ENCODE measurements at places on chromosomes 5 and 9. TPM values are rescaled to one million over a fixed set of nuclear protein-coding genes. Genes with fewer than 3 reads are reported as not detected.

- DNase-seq, result no peak
These were observed 295.2 kb downstream of the BRINP1 start for GRCh38 chr9:119074017-119074416.

- DNase-seq, result no peak
These were observed 625 bp downstream of the EXOSC2 start for GRCh38 chr9:130694205-130694604.

- no peak for DNase-seq
These were observed 485 bp upstream of the HABP4 start for GRCh38 chr9:96449523-96449844.

- DNase-seq, result no peak
These were observed 567.4 kb downstream of the PRR16 start for GRCh38 chr5:121031491-121031890.

DNA sequence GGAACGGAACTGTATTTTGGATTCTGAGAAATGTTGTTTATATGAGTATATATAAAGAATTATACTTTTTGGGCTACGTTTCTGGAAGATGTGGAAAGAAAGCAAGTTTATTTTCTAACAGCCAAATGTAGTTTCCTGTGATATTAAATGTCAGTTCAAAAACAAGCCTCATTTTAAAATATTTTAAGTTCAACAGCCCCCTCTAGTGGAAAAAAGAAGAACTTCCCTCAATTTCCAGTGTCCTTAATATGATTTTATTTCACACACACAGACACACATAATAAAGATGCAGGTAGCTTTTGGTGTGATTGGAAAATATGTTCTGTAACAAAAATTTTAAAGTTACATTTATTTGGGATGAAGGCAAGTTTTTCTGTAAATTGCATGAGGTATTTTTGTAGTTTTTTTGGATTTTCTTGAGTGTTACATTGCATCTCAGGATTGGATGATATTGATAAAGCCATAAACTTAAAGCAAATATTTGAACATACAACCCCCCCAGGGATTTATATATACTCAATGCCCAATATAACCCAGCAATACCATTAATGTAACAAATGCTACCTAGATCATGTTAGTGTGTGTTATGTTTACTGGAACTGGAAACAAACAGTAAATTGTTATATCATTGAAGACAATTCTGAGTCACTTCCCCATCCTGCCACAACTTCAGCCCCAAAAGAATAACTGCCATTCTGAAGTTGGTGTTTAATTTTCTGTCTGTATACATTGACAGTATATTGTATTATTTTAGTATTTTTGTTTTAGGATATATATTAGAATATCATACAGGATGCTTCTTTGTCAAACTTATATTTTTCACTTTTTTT is 54.0 kb downstream of the CCDC171 start:
- DNase-seq, result no peak

DNA sequence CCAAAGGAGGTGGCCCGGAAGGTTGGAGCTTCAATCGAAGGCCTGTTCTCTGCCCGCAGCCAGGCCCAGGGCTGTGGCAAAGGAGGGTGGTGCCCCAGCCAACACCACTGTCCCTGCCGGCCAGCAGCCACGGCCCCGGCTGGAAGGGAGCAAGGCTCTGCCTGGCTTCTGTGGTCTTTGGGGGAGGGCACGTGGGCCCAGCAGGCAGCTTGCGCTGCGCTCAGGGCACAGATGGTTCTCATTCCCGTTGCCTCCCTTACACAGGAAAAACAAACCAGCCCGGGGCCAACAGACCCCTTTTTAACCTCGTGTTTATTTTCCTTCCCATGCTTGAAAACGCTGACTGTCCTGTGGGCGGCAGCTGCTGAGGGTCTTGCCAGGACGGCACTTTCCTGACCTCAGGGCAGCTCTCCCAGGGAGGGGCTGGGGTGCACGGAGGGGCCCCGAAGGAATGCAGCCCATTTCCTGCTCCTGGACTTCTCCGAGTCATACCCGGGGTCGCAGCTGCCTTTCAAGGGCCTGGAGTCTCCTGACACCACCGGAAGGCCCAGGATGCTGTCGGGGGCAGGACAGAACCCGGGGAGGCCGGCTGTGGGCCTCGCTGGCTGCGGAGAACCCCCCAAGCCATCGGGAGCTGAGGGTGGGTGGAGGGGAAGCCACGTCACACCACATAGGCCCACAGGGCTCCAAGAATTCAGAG is 1.1 kb upstream of the GPSM1 start:
- no peak for DNase-seq

DNA sequence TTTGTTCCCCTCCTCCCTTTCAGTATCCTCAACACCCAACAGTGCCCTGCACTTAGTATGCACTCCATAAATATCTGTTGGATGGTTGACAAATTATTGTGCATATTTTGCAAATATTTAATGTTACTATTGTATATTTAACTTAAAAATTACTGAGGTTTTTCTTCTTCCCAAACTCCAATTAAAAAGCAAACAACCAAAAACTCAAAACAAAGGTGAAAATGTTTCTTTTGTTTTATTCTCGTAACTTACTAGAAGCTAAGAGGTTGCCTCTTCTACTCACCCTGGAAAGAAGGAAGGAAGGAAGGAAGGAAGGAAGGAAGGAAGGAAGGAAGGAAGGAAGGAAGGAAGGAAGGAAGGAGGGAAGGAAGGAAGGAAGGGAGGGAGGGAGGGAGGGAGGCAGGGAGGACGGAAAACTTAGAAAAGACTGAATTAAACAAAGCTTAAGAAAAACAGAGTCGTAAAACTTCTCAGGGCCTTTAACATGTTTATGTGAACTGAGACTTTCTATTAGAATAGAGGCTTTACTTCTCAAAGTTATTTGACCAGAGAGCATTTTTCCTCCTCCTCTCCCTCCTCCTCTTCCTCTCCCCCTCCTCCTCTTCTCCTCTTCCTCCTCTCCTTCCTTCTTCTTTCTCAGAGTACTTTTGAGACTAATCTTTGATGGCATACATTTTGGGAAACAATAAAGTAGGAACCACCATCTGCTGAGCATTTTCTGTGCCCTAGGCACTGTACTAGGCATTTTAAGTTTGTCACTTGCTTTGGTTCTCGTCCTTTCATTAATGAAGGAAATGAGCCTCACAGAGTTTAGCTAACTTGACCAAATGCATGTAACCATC is 396.6 kb upstream of the WWC1 start:
- DNase-seq, result no peak

DNA sequence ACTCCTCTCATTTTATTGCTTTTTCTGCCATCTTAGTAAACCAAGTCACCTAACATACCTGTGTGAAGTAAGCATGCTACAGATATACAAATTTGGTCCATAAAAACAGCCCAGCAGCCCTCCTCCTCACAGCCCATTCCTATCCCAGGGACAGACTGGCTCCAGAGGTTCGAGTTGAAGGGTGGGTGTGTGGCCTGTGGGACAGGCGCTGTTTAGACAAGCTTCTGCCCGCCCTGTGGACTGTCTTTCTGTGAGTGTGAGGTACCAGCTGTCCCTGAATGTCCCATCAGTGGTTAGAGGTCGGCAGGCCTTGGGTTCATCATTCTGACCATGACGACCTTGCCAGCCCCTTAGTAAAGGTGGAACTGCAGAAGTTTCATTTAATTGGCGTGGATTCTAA is 82.0 kb downstream of the WNK2 start:
- no peak for DNase-seq

- DNase-seq, result no peak
These were observed 21.3 kb downstream of the MRPS27 start for GRCh38 chr5:72298711-72299110.

DNA sequence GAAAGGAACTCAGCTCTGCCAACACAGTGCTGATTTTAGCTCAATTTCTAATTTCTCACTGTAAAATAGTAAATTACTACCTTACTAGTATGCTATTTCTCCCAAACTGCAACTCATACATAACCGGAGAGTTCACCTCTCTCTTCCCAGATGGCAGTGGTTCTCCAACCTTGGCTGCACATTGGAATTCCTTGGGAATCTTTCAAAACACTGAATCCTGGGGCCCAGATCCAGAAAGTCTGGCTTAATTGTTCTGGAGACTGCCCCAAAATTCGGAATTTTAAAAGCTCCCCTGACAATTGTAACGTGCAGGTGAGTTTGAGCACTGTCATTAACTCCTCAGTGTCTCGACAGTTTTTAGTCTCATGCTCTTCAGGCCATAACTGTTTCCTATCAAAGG is 100.3 kb downstream of the SLC1A3 start:
- no peak for DNase-seq

GRCh38 chr5:124741711-124742496 is 4.5 kb downstream of the ZNF608 start:
- no peak for DNase-seq

DNA sequence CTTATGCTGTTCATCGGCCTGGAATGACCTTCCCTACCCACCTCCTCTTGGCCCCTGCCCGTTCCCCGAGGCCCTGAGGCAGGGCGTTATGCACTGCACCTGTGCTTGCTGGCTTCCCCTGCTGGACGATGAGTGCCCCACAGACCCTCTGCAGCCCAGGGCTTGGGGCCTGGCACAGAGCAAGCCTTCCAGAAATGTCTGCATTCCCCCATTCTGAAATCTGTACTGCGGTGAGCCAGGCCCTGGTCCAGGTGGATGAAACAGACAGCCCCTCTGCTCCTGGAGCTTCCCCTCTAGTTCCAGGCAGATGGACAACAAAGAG is 35.0 kb downstream of the UNC5A start:
- DNase-seq, result no peak

DNA sequence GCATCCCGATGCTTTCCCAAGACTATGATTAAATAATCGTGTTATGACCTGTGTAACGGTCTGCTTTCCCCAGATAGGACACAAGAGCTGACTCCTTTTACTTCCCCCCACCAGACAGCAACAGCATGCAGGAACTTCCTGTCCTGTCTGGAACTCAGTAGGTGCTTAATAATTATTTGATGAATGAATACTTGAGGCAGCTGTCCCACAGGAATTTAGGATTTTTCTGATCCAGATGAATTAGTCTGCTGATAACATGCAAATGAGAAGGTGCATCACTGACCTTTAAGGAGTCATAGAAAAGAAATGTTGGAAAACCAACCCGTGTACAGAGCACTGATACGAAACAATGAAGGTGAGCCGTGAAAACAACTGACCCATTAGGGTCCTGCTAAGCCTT is 12.2 kb downstream of the RNF130 start:
- no peak for DNase-seq

- no peak for DNase-seq
These were observed 32.8 kb upstream of the CCNB1 start for GRCh38 chr5:69134126-69134525.

ST6GALNAC4 gene
- total RNA-seq, result 61.2 TPM

TAS2R1 gene
- not detected for total RNA-seq

TMEM171 gene
- total RNA-seq, result not detected
